Kidney (tissue), 22 donors: ENCODE measurements at places on chromosomes 4 and X.
A peak's percentile ranks its signal among the peaks of the same experiment; 100 is the strongest.

- peak; percentile 95 for DNase-seq
Observed at GRCh38 chr4:139808808-139809756, 143.5 kb downstream of the MGST2 start.

DNA sequence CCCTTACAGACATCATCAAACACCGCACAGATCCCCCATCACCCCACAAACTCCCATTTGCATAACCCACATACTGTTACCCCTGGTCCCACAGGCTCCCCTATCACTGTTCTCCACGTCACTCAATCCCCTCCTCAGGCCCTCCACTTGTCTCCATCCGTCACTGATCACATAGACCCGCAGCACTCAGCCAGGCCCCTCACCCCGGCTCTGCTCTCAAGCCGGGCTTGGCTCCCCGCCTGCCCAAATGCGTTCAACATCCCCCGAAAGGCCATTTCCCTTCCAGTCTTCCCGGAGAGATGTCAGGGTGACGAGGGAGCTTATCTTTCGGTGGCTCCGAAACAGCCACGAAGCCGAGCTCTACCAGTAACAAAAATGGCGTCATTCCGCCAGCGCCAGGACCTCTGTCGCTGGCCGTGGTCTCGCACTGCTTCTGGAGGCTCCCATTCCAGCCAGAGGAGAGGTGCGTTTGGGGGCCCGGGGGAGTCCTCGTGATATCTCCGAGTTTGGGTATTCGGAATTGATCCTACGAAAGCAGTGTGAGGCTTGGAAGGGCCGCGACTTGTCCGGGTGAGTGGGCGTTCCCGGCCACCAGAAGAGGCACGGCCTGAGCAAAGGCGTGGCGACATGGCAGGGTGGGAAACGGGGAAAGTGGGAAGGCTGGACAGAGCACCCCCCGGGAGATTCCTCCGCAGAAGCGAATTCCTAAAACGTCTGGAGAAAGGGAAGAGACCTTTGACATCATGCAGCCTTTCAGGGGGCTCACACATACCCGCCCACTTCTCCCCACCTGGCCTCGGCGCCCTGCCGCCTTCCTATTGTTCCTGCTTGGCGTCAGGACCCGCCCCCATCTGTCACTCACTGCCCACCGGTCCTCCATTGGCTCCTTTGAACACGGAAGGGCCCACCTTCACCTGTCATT is at the start of gene ZNF630:
ZNF630 (minus strand) TSS at position 577 of the 922 bp plus-strand sequence. CDS start 4,754 bp downstream, outside the sequence.
- DNase-seq: peak; percentile 91

DNA sequence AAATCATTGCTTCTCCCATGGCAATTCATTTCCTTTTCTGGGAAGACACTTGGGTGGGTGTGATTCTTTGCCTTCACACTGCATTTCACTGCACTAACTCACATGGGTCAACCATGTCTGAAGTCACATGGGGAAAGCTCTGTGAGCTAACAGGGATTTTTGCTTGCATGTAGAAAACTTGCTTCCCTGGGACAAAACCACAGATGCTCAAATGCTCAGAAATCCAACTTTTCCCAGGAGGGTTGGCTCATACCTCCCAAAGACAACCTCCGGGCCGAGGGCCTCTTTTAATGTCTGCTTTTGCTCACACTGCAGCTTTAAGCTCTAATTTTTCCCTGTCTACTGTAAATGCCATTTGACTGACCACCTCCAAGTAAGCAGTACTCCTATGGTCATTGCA is 1695.2 kb downstream of the STIM2 start:
- DNase-seq: no peak

- DNase-seq: no peak
Observed at GRCh38 chr4:101018836-101019235, 328.5 kb downstream of the PPP3CA start.
